ENCODE measurements at places on chromosomes 5 and 9.

DNA sequence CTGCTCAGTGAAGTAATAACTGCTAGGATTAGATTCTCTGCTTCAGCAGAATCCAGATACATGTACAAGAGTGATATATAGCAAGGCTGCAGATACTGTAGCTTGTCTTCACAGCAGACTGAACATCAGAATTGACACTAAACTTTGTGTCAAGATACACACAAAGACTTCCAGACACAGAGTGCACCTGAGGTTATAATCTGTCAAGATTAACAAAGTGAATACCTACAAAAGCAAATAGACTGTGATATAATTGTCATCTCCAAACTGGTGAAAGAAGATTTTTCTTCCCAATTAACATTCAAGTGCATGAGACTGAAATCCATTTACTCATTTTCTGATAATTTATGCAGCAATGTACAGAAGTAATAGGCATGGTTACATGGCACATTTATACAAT lies 2266.5 kb upstream of the WWC1 start:
- DNase-seq: no peak

DNA sequence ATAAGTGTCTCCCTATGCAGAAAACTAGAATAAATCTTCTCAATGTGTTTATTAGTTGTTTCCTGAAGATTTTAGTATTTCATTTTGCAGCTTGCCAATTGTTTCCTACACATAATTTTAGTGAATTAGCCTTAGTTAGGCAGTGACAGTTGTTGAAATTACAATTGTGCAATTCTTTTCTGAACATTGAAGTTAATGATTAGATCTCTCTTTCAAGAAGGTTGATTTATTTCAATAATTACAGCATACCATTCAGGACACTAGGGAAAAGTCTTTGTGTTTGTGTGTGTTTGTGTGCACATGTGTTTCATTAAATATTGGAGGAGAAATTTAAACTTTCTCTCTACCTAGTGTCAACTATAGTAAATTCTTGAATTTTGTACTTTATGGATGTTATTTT lies 199.6 kb upstream of the MPDZ start:
- DNase-seq: no peak

- no peak for DNase-seq
These were observed 24.9 kb upstream of the ELAVL2 start for GRCh38 chr9:23850690-23851629.

DNA sequence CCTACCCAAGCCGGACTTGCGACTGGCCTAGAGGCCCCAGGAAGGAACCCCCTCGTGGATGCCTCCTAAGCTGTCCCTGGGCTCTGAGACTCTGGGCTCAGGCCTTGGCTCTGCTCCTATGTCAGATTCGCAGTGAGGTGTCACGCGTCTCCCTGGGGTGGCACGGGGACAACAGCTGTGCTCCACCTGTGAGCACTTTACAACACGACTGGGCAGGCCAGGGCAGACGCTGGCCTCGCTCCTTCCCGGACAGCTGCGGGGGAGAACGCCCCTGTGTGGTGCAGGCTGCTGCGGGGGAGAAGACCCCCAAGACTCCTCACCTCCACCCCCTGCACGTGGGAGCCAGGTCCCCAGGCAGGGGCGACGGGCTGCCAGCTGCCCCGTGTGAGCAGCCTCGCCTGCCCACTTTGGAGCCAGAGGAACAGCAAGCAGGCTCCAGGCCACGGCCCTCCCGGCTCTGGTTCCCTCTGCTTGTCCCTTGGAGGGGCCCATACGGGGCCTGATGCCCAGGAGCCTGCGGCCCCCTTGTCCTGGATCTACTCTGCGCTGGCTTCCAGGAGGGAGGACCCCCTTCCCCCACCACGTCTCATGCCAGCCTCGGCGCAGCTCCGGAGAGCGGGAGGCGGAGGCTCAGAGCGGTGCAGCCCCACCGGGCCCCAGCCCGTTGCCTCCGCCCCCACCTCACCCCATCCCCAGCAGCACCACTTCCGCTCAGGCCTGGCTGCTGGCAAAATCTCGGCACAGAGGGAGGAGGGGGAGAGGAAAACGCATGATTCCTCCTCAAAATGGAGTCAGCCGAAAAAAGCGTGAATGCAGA lies 36.0 kb downstream of the SARDH start:
- peak; percentile 73 for DNase-seq

DNA sequence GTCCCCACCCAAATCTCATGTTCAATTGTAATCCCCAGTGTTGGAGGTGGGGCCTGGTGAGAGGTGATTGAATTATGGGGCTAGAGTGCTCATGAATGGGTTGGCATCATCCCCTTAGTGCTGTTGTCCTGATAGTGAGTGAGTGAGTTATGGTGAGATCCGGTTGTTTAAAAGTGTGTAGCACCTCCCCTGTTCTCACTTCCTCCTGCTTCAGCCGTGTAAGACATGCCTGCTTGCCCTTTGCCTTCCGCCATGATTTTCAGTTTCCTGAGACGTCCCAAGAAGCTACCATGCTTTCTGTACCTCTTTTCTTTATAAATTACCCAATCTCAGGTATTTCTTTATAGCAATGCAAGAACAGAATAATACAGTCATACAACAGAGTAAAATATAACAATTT lies 742 bp upstream of the LECT2 start:
- no peak for DNase-seq

DNA sequence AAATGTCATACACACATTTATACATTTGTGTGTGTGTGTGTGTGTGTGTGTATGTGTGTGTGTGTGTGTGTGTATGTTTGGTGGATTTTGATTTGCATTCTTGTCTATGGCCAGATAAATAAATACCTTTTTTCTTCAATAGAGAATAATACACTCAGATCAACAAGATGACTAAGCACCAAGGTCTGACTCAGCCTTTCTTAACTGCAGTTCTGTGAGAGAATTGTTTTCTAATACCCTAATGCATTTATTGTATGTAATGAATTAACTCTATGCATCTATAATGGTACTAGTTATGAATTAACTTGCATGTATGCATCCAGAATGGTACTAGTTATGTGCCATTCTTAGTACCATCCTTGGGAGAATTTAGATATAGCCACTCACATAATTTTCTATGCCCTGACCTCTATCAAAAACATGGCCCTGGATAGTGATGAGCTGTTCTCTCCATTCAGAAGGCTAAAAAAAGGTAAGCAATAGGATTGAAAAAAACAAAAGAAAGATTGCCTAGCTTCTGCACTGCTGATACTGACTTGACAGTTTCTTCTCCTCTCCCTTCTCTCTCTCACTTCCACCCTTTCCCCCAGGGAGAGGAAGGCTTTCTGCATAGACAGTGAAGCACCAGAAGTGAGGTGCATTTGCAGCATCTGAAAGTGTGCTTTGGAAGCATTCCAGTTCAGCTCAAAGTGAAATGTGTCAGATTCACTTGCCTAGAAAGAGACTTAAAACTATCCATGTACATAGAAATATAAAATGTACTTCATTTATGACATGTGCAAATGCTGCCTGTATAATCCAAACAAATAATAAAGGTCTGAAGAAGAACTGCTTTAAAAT lies 55.1 kb upstream of the CCDC112 start:
- no peak for DNase-seq
